ENCODE measurements at places on chromosomes 5 and 9.

- no peak for DNase-seq
Measured at GRCh38 chr5:68918306-68918705, 175.5 kb upstream of the SLC30A5 start.

DNA sequence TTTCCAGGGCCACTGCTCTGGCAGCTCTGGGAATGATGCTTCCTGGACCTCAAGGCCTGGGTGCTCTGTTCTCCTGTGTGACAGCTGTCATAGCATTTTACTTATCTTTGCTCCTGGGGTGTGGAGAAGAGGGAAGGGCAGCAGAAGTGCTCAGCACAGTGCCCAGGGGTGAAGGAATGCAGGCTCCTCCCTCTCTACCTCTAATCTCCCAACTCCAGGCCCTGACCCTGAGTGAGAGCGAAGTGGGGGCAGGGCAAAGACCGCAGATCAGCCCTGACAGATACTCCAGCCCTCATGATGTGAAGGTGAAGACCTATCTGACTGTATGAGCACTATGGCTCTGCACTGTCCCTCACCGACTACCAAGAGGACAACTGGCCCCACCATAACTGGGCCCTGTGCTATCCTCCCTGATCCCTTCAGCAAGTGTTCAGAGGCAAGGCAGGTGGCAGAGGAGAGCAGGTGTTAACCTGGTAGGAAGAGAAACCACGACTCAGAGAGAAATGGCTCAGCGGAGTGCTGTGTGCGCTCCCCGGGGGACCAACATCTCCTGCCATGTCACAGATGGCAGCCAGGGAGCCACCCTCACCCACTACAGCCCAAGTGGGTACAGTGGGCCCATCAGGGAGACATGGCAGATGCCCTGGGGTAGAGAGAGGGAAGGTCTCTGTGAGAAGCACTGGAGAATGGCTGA is 16.8 kb downstream of the ACSL6 start:
- no peak for DNase-seq

GRCh38 chr9:134424818-134425217 is 98.6 kb downstream of the RXRA start:
- no peak for DNase-seq

- peak; percentile 85 for DNase-seq
Measured at GRCh38 chr5:141875795-141876627, 2.2 kb downstream of the PCDH1 start.

DNA sequence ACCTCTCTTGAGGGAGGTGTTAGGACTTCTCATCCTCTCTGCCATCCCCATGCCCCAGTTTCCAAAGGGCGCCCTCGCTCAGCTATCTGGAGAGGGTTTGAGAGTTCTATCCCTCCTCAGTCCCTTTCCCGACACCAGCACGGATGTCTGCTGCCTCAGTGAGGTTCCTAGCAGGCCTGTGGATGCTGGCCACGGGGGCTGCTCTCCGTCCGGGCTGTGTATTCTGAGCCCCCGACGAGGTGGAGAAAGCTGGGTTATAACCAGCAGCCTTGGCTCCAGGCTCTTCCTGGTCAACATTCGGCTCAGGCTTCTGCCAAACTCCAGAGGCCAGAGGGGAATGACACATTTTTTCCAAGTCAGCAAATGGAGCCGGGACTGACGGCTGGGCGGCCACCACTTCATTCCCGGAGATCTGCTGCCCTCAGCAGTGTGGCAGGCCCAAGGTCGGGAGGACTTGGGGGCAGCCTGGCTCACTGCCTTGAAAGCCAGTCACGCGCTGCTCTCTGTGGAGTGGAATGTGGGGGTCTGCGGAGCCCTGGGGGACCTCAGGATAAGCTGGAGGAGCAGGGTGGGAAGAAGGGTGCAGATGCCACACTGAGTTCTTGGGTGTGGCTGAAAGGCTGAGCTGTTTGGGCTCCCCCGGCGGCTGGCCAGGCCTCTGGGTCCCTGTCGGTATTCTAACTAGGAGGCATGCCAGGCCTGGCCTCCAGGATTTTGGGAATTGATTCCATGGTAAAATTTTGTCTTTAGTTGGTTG is 27.4 kb downstream of the PTPA start:
- peak; percentile 38 for DNase-seq

GRCh38 chr5:79552984-79553383 is 39.0 kb upstream of the HOMER1 start:
- DNase-seq = no peak

DNA sequence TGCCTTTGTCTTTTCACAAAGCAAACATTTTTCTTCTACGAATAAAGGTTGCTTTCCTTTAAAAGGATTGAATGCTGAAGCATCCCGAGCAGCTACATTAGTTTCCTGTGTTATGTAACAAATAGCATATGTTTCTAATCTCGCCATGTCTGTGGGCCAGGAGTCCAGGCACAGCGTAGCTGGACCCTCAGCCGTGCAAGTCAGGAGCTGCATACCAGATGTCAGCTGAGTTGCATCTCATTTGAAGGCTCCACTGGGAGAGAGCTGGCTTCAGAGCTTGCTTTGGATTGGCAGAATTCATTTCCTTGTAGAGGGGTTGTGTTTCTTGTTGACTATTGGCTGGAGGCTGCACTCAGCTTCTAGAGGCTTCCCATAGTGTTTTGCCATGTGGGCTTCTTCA is 16.0 kb upstream of the GOLPH3 start:
- no peak for DNase-seq
